ENCODE measurements at places on chromosomes 1 and 21.

DNA sequence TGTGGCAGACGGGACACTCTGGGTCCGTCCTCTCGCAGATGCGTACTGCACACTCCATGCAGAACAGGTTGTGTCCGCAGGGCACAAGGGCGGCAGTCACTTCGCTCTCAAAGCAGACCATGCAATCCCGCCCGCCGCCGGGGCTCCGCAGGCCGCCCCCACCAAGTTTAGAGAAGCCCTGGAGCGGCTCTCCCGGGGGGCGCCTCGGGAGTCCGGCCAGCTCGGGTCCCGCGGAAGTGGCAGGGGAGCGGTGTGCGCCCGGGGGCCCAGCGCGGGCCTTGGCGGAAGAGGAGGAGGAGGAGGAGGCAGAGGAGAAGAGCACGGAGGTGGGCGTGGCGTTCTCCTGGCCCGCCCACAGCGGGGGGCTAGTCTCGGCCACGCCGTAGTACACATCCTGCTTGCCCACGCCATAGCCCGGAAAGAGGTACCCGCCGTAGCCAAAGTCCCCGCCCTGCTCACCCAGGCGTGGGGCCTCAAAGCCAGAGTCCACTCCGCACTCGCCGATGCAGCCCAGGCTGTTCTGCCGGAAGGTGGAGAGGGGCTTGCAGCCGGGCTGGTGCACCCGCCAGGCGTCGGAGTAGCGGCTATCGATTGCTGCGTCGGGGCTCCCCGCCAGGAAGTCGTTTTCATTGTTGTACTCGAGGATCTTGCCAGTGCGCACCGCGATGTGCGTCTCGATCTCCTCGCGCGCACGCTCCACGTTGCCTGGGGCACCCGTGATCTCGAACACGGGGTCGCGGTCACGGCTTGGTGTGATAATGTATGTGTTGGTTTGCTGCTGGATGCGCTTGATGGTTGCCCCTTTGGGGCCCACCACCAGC, 5.4 kb downstream of the MEX3A start:
- no peak for DNase-seq

- DNase-seq: no peak
Observed at GRCh38 chr1:79885101-79885500, 878.6 kb upstream of the ADGRL4 start.

DNA sequence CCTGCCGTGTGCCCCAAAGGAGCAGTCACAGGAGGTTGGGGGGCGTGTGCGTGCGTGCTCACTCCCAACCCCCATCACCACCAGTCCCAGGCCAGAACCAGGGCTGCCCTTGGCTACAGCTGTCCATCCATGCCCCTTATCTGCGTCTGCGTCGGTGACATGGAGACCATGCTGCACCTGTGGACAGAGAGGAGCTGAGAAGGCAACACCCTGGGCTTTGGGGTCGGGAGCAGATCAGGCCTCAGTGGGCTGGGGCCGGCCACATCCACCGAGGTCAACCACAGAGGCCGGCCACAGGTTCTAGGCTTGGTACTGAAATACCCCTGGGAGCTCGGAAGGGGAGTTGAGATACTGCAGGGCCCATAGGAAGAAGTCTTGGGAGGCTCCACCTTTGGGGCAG, 23.5 kb downstream of the COL6A1 start:
- DNase-seq: no peak

GRCh38 chr1:85495556-85495955, 30.6 kb upstream of the DDAH1 start:
- no peak for DNase-seq

- no peak for DNase-seq
Observed at GRCh38 chr1:34746785-34747637, 7.8 kb upstream of the GJB5 start.

- no peak for DNase-seq
Observed at GRCh38 chr1:85484264-85484663, 19.3 kb upstream of the DDAH1 start.

GRCh38 chr1:218778257-218779126, 395.2 kb upstream of the LYPLAL1 start:
- DNase-seq: no peak

DNA sequence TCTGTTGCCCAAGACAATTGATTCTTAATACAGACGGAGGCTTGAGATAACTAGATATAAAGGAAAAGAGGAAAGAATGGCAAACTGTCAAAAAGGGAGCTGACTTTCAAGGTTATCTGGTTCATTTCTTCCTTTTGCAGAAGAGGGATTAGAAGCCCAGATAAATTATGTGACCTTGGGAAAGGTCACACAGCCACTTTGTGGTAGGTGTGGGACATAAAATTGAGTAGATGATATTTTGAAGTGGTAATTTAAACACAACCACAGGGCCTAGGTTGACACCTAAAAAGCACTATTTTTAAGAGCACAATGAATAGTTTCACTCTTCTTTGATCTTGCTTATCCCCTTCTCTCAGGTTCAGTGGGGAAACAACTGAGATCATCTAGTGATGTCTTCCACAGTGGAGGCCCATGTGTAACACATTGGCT, 16.9 kb upstream of the KIAA0040 start:
- DNase-seq: no peak

GRCh38 chr21:31222142-31222541, 121.9 kb downstream of the TIAM1 start:
- DNase-seq: no peak

DNA sequence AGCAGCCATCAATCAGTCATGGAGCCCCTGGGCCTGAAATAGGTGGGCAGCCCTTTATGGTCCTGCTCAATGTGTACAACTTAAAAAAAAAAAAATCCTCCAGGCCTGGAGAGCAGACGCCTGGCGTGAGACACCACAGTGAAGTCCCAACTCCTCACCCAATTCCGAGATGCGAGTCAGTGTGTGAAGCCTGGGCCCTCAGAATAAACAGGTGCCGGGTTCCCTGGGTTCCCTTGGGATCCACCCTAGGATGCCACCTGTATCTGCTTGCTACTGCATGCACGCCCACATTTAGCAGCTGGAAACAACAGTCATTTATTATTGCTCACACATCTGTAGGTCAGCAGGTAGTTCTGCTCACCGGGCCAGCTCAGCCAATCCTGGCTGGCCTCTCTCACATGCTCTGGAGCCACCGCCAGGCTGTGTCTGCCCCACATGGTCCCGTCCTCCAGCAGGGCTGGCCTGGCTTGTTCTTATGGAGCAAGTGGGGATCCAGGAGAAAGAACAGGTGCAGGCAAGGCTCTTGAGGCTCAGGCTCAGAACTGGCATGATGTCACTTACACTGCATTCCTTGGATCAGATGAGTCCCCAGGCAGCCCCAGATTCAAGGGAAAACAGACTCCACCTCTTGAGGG, 172.7 kb downstream of the NPHP4 start:
- no peak for DNase-seq

DNA sequence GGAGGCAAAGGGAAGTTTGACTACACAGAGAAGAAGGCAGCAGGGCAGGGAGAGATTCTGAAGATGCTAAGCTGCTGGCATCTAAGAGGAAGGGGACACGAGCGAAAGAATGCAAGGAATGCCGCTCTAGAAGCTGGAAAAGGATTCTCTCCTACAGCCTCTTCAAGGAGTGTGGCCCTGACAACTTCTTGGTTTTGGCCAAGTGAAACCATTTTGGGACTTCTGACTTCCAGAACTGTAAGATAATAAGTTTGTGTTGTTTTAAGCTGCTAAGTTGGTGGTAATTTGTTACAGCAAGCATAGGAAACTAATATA, 28.5 kb downstream of the MGST3 start:
- no peak for DNase-seq

DNA sequence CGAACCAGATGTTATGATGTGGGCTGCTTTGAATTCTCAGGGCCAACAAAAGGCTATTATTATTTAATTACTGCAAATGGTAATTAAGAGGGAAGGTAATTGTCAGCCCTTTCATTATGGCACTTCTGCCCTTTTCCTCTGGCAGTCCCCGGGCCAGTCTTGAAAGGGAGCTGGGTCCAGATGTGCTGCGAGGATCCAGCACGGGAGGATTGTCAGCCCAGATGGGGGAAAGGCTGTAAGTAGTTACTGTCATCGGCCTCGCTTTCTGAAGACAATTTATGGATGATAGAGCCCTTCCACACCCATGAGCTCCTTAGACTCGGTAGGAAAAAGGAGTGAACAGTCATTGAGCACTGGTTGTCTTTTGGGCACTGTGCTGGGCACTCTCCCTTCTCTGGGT, 8.7 kb upstream of the ZNF362 start:
- DNase-seq: no peak

GRCh38 chr1:14261395-14261794, 337.1 kb upstream of the KAZN start:
- no peak for DNase-seq

DNA sequence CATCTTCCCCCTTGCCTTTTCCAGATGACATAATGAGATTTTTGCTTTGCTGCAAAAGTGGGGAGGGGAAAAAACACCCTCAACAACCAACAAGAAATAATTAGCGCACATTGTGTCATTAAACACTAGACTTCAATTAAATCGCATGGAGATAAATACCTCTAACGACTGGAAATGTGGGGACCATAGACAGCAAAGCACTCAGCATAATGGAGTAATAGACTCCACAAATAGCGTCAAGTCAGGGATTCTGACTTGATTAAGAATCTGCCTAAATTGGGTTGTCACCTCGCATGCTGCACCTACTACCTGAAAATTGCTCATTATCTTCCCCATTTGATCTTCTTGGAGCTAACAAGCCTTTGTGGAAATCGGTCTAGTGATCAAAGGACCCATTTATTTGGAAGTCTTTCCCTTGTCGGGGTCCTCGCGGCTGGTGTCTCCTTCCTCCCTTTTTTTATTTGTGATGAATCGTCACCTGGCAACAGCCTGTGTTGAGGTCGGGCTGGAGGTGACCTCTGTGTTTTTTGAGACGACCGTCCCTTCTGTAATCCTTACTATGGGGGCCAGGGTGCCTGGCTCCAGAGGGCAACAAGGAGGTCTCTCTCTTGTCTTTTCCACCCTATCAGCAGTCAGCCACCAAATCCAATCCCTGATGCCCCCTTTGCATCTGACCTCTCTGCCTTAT, 75.3 kb upstream of the IGSF21 start:
- no peak for DNase-seq

- no peak for DNase-seq
Observed at GRCh38 chr1:179742291-179742690, 800 bp upstream of the FAM163A start.

DNA sequence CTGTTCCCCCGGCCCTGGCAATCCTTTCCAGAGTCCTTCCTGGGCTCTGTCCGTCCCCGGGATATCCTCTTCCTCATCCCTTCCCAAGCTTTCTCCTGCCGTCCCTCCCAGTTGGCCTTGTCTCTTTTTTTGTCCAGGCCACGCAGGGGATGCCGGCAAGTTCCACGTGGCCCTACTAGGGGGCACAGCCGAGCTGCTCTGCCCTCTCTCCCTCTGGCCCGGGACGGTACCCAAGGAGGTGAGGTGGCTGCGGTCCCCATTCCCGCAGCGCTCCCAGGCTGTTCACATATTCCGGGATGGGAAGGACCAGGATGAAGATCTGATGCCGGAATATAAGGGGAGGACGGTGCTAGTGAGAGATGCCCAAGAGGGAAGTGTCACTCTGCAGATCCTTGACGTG, 13.4 kb upstream of the SVBP start:
- no peak for DNase-seq

GRCh38 chr1:64775113-64775512, 30.2 kb downstream of the RAVER2 start:
- no peak for DNase-seq

GRCh38 chr1:119554183-119554582, 47.2 kb downstream of the HSD3B1 start:
- DNase-seq: no peak

- no peak for DNase-seq
Observed at GRCh38 chr1:200351826-200352549, 57.8 kb downstream of the ZNF281 start.

- DNase-seq: no peak
Observed at GRCh38 chr1:212475151-212475550, 42.4 kb downstream of the NENF start.

DNA sequence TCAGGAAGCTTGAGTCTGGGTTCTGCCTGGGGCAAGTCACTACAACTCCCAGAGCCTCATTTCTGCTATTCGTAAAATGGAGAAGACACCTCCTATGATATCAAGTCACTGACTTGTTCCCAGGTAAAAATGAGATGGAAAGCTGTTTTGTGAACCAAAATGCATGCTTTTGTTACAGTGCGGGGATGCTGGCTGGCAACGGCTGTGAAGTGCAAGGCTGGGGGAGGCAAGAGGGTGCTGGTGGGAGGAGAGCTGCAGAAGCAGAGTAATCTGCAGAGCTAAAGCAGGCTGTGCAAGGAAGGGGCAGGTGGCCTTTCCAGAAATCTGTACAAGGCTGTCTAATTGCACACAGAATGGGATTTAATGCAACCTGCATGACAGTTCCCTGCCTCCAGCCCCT, 150.9 kb downstream of the CNIH3 start:
- DNase-seq: no peak

GRCh38 chr1:21666576-21667320, 2.4 kb downstream of the RAP1GAP start:
- peak; percentile 38 for DNase-seq
